ENCODE measurements at places on chromosomes 7 and 10.

DNA sequence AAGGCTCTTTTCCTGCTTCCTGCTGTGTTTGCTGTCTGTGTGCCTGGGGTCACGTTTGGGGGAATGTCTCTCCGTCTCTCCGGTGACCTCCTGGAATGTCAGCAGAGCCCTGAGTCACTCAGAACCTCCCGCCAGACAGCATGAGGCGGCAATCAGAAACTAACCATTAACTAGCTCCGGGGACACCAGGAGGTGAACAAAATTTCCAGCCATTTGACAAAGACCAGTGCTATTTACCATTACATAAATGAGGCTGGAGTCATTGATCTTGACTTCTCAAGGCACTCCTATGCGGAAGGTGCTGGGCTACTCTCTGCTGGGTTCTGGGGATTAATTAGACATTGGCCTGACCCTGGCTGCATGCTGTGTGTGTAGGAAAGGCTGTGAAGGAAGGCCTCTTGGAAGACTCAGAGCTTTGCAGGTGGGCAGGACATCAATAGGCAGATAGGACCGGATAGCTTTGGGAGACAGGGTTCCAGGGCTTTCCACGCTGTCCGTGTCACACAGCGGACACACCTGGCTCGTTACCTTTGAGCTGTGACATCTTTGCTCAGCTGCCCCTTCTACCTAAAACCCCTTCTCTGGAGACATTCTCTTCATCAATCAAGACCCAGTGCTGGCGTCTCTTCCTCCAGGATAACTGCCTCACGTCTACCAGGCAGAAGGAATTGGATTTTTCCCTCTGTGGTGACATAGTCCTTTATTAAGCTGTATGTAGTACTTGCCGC is 77.0 kb downstream of the PFKFB3 start:
- DNase-seq, result peak; percentile 72

DNA sequence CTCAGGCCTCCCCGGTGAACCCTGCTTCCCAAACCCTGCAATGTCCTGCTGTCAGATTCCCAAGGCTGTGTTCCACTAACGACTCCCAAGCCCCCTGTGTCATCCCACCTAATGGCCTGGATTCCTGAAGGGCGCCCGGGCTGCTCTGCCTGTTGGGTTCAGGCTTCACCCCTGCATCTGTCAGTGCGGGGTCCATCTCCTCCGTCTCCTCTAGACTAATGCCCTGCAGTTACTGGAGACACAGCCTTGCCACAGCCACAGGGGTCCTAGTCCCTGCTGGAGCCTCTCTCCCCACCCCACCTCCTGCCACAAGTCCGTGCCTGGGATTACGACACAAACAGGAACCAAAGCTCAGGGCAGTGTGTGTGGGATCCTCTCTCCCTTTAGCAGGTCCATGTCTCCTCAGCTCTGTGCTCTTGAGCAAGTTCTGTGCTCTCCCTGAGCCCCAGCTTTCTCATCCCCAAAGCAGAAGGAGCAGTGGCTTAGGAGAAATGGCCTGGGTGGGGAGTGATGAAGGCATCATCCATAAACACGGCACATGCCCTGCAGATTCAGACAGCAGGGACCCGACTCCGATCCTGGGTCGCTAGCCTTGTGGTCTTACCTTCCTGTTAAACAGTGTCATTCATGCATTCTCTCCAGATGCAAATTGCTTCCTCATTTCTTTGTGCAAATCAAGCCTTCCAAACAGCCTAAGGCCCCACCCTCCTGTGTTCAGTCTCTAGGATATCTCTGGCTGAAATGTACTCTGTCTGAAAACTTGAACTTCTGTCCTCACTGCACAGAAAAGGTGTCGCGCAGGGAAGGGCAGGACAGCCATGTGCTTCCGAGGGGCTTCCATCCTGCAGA is 8.2 kb upstream of the RBP3 start:
- DNase-seq, result no peak

DNA sequence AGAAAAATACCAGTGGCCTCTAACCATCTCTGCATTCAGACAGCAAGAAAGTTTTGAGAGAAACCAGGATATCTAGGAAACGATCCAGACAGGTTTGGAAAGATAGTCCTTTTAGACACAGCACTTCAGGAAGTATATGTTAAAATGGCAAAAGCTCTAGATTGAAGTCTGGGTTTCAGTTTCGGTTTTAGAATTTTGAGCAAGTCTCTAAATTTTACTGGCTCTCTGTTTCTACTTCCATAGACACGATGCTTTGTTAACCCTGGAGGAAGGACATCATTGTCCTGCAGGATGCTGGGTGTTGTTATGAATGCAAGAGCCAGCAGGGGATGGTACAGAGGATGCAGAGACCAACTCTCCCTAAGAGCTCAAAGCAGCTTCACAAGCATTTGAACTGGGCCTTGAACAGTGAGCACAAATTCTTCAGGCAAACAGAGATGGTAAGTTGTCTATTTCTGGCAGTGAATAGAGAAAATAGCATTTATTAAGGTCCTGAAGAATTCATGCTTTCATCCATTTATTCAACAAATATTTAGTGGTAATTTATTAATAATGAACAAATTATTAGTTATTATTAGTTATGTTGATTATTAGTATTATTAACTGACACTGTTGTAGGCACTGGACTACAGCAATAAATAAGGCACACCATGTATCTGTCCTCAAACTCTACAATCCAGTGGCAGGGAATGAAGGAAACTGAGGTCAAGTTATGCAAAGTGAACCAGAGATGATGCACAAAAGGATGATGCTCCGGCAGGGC is 152.7 kb upstream of the NRP1 start:
- peak; percentile 22 for DNase-seq

GRCh38 chr10:68602434-68602833 is 42.3 kb downstream of the TET1 start:
- no peak for DNase-seq

- DNase-seq, result peak; percentile 55
These were observed 87.1 kb downstream of the HECW1 start for GRCh38 chr7:43199371-43200160.

GRCh38 chr10:62390497-62391176 is 16.5 kb downstream of the ZNF365 start:
- peak; percentile 32 for DNase-seq

- DNase-seq, result peak; percentile 56
These were observed 58.5 kb upstream of the SORCS3 start for GRCh38 chr10:104582602-104582951.

- no peak for DNase-seq
These were observed 33.4 kb upstream of the PDGFA start for GRCh38 chr7:552868-553635.

- no peak for DNase-seq
These were observed 36.2 kb downstream of the NAMPT start for GRCh38 chr7:106248600-106248999.

- peak; percentile 37 for DNase-seq
These were observed at the start of gene SCRN1 for GRCh38 chr7:29989257-29989995. TSS of gene SCRN1 (minus strand) at chr7:29989801. CDS start at chr7:29969067, 20,734 bp downstream.

GRCh38 chr10:42988517-42989395 is 88.1 kb upstream of the RET start:
- DNase-seq, result no peak

GRCh38 chr7:140745266-140746058 is 49.0 kb downstream of the NDUFB2 start:
- DNase-seq, result no peak

DNA sequence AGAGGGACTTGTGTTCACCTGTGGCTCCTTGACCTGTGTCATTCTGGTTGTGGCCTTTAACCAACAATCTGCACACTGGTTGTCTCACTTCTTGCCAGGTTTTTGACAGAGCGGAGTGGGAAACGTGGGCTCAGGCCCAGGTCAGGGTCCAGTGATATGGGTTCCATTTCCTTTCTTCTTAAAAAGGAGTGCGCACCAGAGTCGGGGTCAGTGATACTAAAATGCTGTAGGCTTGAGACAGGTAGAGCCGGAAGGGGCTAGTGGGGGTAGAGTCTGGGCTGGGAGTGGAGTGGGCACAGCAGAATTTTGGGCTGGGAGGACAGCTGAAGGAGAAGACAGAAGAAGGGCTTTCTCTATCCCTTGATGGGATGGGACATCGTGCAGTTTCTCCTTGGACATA is 61.2 kb downstream of the SH2D4B start:
- DNase-seq, result no peak

DNA sequence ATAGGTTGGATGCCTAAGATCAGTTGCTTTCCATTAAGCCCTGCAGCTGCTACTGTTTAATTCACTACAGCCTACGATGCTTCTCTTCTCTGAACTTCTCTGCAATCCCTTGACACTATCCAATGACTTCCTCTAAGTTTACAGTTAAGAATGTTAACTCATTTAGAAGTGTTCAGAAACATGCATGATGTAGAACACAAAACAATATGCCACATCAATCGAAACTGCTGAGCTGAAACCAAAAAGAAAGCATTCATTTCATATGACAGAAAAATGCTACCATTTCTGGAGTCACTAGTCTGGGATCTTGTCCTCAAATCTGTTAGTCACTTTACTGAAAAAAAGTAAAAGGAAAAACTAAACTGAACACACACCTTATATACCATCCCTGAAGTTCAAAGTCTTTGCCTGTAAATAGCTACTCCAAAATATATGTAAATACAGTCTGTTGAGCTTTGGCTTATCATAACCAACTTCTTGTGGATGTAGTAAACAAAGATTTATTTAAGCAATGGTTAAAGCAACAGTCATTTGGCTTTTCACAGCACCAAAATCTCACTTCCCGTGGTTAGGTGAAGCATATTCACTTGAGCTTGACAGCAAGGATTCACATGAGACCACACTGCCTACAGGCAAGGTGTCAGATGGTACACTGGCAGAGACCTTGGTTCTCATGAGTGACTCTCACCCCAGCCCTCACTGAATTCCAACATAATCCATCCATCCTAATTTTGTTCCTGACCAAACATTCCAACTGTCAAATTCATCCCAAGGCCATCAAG is 187.0 kb downstream of the PPP1R17 start:
- DNase-seq, result no peak

DNA sequence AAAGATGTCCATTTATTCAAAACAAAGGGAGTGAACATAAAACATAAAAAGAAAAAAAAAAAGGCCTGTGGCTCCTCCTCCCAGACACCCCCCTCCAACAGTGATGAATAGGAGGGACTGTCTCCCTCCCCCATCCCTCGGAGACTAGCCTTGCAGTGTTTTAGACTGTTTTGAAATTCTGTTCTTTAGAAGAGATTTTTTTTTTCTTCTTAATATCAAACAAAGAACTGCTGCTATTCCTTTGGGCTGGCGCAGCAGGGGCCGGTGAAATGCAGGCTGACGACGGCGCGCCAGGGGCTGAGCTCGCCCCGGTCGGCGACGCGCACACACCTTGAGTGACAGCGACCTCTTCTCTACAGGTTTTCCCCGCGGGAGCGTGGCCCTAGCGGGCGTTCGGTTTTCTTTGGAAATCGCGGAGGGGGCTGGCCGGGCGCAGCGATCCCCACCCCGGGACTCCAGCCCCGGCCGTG is at the start of gene LANCL2:
Gene LANCL2, plus strand, starts transcription at position 133 of the 470 bp plus-strand sequence. CDS start 689 bp downstream, outside the sequence.
- DNase-seq, result peak; percentile 55

DNA sequence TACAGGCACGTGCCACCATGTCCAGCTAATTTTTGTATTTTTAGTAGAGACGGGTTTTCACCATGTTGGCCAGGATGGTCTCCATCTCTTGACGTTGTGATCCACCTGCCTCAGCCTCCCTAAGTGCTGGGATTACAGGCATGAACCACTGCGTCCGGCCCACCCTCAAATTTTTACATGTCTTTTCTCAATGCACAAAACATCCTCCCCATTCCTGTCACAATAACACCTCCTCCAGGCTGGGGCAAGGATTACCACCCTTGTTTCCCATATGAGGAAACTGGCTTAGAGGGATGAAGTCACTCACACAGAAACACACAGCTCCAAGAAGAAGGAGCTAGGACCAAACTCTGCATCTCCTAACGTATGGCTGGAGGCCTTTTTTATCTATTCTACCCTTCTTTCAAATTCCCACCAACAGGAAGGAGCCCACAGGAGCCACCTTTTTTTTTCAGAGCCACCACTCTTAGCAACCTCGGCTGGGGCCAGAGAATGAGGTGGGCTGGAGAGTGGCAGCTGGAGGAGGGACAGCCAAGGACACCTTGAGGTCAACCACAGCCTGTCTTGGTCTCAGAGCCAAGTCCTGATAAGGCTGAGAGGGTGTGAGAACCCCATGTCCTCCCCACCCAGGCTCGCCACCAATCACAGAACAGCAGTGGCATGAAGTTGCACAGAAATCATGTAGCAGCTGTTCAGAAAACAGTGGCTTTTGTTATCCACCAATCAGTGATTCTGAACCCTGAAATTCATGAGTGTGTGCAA is 113.1 kb upstream of the PDLIM1 start:
- DNase-seq, result no peak

- no peak for DNase-seq
These were observed 6.4 kb downstream of the ANTXRL start for GRCh38 chr10:46293228-46293627.

GRCh38 chr7:101258243-101258731 is 13.4 kb upstream of the FIS1 start:
- DNase-seq, result no peak

GRCh38 chr10:60937022-60937421 is 7.0 kb downstream of the RHOBTB1 start:
- no peak for DNase-seq

GRCh38 chr7:7352845-7353244 is 170.5 kb downstream of the C1GALT1 start:
- no peak for DNase-seq

GRCh38 chr10:118311505-118311904 is 30.6 kb downstream of the FAM204A start:
- DNase-seq, result no peak

DNA sequence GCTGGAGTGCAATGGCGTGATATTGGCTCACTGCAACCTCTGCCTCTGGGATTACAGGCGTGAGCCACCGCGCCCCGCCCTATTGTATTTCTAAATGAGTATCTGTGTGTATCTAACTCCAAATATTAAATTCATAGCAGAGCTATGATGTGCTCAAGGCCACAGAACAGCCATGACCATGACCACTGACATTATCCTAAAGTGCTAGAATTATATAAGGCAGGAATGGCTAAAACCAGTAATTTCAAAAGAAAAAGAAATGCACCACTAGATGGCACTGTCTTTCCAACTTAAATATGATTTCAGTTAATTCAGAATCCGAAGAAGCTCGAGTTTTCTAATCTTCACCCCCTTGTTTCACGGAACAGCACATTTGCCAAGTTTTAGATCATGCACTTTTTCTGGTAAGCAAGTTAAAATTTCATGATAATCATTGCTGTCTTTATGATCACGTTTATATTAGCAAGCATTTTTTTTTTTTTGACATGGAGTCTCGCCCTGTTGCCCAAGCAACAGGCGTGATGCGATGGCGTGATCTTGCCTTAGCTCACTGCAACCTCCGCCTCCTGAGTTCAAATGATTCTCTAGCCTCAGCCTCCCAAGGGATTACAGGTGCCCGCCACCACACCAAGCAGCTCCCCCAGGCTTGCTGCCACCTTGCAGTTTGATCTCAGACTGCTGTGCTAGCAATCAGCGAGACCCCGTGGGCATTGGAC is 65.3 kb downstream of the OR13A1 start:
- peak; percentile 74 for DNase-seq

GRCh38 chr7:51301806-51302205 is 14.8 kb downstream of the COBL start:
- no peak for DNase-seq

DNA sequence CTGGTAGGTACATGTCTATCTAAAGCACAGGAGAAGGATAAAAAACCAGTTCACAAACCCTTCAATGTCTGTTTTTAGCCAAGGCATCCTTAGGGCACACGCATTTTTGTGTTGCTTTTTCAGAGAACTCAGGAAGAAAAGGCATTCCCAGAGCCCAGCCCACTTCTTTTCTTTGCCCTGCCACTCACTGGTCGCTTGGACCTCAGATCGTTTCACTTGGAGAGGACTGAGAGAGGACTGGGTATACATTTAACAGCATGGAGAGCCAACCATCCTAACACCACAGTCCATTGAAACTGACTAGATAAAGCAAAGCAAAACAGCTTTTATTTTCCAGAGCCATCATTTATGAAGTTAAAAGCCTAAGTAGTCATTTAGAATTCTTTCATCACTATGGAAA is 194.2 kb downstream of the CAMK1D start:
- no peak for DNase-seq
